ENCODE measurements at places on chromosomes 3 and 15. TPM values are rescaled to one million over a fixed set of nuclear protein-coding genes. Genes with fewer than 3 reads are reported as not detected.

The SELENOT gene
- 47.2 TPM for polyA plus RNA-seq

The ACY1 gene
- 11.5 TPM for polyA plus RNA-seq

The TIMP4 gene
- polyA plus RNA-seq: 9.1 TPM

The DPPA2 gene
- not detected for polyA plus RNA-seq

The PATL2 gene
- polyA plus RNA-seq: 0.31 TPM

DNA sequence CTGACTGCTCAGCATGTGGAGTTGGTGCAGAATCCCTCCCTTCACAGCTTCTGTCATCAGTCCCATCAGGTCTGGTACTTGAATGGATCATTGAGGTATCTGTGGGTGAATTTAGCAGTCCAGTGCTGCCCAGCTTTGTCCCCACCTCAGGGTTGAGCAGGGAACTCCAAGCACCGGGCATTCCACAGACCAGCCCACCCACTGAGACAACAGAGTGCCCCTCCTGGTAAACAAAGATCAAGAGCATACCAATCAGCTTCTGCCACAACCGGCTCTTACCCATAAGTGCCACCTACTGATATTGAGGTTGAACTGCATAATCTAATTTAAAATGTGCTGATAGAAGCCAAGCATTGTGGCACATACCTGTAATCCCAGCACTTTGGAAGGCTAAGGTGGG, 57.1 kb upstream of the FXR1 start:
- peak; percentile 0 for DNase-seq

DNA sequence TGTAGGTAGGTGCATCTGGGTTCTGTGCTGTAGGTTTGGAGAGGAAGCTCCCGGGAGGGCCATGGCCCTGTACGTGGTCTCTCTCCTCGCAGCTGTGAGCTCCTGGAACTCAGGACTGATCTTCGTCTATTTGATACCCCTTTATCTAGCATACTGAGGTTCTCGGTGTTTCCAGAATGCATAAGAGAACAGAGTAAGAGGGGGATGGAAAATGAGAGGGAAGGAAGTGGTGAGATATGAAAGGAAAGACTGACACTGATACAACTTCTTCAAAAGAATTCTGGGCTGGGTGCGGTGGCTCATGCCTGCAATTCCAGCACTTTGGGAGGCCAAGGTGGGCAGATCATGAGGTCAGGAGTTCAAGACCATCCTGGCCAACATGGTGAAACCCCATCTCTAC, 90.7 kb downstream of the CHRD start:
- DNase-seq: no peak

DNA sequence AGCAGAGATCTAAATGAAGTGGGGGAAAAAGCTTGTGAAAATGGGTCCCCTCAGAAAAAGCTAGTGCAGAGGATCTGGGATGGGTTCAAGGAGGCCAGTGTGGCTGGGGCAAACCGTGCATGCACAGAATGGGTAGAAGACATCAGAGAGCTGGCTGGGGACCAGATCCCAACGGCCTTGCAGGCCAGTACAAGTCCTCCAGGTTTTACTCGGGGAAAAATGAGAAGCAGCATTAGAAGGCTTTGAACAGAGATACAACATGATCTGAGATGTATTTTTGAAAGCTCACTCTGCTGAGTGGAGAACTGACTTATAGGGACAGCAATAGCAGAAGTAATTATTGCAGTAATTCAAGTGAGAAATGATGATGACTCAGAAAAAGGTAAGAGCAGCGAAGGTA, 114.5 kb downstream of the HERC1 start:
- DNase-seq: no peak

DNA sequence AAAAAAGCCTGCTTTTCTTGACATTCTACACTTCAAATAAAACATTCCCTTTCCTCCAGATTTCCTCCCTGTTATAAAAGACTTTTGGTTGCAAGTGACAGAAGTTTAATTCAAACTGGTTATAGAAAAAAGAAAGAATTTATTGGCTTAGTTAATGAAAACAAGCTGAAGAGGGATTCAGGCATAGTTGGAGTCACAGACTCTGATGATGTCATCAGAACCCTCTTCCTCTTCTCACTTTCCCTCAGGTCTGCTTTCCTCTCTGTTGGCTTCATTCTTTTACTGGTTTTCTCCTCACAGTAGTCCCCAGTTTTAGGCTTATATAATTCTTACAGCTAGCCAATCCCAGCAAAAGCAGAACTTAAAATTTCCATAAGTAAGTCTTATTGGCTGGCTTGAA, 32.0 kb upstream of the MBNL1 start:
- no peak for DNase-seq

DNA sequence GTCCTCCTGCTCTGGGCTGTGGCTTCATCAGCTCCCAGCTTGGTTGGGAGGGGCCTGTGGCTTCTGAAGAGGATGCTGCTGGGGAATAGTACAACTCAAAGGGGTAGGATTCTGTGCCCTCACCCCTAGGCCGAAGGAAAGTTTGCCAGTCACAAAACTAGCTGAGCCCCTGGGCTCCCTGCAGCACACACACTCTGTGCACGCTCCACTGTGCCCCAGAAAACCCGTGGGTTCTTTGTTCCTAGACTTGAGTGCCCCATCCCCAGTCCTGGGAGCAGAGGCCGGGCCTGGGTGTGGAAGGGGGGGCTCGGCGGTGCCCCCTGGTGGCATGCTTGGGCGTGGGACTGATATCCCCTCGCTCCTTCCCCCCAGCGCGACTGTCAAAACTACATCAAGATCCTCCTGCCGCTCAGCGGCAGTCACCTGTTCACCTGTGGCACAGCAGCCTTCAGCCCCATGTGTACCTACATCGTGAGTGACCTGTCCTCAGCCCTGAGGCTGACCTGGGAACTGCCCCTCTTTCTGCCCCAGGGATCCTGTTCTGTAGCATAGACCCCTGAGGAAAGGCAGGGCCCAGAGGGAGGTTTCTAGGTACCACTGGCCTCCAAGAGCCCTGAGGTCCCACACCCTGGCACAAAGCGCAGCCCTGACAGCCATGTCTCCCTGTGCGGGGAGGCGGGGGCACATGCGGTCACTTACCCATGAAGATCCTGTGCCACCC, 14.2 kb downstream of the CIB1 start:
- DNase-seq: no peak

DNA sequence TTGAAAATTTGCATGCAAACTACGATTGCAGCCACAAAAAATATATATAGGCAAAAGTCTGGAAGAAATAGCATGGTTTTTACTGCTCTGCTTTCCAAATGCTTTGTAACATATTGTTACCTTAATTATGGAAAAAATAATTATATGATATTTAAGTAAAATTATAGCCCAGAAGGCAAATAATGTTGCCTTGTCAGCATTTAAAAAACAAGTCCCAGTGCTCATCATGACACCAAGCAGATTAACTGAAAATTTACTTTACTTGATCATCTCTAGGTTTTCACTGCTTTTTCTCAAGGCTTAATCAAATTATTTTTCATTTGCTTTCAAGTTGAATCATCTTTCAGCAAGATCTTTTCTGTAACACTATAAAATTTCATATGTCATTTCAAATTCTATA, 262.9 kb downstream of the ZMAT3 start:
- no peak for DNase-seq

DNA sequence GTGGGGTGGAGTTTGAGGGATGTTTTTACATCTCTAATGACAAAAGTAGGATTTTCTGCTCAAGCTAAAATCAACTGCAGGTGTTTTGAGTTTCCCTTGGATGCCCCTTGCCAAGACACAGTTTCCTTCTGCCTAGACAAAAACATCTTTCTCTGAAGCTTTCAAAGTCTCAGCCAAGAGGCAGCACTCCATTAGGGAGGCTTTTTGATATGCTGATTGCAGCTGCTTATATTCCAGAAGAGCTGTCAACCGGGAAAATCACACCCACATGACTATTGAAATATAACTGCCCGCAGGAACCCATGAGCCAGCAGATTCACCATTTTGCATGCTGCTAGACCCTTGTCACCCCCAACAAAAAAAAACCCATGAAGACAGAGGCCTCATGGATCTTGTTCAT, 27.5 kb upstream of the ZNF148 start:
- no peak for DNase-seq

GRCh38 chr3:108177536-108177935, 44.7 kb downstream of the IFT57 start:
- no peak for DNase-seq

GRCh38 chr3:165464736-165465135, 268.6 kb upstream of the SLITRK3 start:
- no peak for DNase-seq

DNA sequence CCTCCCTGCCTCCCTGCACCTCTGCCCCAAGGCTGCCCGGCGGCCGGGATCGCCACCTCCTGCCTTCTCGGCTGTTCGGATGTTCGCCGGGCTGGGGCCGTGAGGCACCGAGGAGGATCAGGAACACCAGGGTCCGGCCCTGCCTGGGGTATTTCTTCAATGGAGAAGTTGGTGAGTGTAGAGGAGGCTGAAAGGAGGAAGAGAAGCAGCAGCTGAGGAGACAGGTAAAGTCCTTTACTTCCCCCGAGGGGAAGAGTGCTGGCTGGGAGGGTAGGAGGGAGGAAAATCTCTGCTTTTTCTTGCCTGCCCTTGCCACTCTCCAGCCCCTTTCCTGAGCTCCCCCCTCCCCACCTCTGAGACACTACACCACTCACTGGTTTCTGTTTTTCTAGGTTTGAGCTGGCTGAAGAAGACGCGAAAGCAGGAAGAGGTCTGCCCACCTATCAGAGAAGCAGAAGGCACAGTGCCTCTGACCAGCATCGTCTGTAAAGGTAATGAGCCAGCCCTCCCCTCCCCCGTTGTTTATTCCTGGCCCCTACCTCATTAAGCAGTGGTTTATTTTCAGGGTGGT, 519 bp downstream of the ASB7 start:
- no peak for DNase-seq

DNA sequence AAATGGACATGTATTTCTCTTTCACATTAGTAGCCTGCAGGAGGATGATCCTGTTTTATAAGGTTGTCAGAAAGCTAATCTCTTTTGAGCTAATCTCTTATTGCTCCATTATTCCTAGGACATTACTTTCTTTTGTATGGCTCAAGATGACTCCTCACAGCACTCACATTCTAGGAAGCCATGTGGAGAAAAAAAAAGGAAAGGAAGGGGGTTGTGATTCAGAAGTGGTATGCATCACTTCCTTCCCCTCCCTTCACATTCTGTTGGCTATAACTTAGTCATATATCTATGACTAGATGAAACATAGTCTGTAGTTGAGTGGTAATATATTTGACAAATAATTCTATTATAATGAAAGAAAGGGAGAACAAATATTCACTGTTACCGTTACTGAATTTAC, 168.8 kb upstream of the TTC14 start:
- no peak for DNase-seq

DNA sequence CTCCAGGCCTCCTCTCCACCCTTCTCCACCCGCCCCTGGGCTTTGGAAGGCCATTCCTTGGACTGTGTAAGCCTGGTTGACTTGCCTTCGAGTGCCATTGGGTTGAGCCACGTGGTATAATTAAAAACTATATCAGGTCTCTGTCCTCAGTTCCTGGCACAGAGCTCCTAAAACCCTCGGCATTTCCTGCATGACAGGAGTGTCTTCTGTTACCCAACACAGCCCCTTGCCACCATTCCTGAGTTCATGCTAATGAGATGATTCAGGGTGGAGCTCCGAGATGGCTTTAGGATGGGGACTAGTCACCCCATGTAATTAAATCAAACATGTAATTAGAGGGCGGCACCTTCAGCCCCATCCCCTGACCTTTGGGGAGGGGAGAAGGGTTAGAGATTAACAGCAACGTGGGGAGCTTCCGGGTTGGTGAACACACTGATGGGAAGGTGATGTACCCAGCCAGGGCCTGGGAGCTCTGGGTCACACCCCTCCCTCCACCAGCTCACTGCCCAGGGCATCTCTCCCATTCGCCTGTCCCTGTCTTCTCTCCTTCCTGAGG, 256.4 kb downstream of the FAM43A start:
- DNase-seq: no peak

GRCh38 chr15:79086814-79087213, 3.8 kb downstream of the RASGRF1 start:
- no peak for DNase-seq

- DNase-seq: peak; percentile 9
Measured at GRCh38 chr15:48507416-48508065, 138.0 kb downstream of the FBN1 start.

- DNase-seq: peak; percentile 34
Measured at GRCh38 chr3:37218206-37218605, 43.8 kb upstream of the LRRFIP2 start.

DNA sequence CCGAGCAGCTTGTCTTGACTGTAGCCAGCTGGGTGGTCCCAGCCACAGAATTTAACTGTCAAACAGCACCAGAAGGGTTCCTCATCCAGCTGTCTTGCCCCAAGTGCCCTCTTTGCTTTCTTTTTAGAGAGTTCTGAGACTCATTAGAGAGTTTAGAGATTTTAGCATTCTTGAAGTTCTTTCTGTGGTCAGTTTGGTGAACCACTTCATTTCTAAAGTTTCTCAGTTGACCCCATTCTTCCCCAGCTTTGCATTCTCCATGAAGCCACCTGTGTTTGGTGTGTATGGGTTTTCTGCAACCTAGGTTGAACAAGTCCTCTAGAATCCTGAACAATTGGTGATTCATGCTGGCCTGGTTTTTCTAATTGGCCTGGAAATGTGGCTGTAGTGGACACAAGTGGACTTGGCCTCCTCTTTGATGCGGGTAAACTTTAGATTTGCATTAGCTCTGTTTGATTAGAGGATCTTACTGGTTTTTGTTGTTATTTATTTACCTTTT, 33.7 kb downstream of the FLNB start:
- no peak for DNase-seq

GRCh38 chr3:194276768-194277103, 74.4 kb downstream of the CPN2 start:
- DNase-seq: no peak

DNA sequence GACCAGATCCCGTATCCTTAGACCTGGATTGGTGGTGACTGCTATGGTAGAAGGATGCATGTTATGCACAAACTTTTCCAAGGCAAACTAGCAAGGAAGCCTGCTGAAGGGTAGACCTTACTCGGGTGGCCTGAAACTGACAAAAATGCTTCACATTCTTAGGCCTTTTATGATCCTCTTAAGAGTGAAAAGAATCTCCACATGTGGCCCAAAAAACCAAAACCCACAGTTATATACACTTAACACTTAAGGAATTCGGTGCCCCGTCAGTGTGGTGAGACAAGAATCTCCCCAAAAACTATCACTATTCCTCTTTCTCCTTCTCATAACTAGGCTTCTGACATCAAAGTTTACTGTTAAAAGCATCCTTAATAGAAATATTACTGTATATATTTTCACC, 130.1 kb upstream of the SOX2 start:
- DNase-seq: no peak
